ENCODE measurements at places on chromosomes 4 and X. TPM values are rescaled to one million over a fixed set of nuclear protein-coding genes. Genes with fewer than 3 reads are reported as not detected.

- no peak overlapping the region for H3K27ac ChIP-seq
- no peaks in the 10 kb centered on the region for H3K36me3 ChIP-seq
- H3K4me3 ChIP-seq = no peak overlapping the region
- no peak for DNase-seq
- H3K27me3 ChIP-seq = no peaks in the 10 kb centered on the region
- H3K4me1 ChIP-seq = no peaks in the 10 kb centered on the region
These were observed 171.7 kb upstream of the HCCS start for GRCh38 chrX:10939424-10939823.

DNA sequence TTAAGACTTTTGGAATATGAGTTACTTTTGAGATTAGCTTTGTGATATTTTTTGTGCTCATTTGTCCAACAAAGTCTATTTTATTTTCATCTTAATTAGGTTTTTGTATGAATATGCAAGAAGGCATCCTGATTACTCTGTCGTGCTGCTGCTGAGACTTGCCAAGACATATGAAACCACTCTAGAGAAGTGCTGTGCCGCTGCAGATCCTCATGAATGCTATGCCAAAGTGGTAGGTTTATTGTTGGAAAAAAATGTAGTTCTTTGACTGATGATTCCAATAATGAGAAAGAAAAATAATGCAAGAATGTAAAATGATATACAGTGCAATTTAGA is 10.8 kb downstream of the ALB start:
- no peaks in the 10 kb centered on the region for H3K4me1 ChIP-seq
- no peak for DNase-seq
- H3K27me3 ChIP-seq = no peaks in the 10 kb centered on the region
- H3K27ac ChIP-seq = no peak overlapping the region

SYP gene
- 0.82 TPM for total RNA-seq

GRCh38 chrX:25012433-25012735 is 3.4 kb downstream of the ARX start:
- peaks cover 27% of the 10 kb centered on the region for H3K27me3 ChIP-seq
- no peak for DNase-seq
- H3K36me3 ChIP-seq = no peaks in the 10 kb centered on the region
- H3K4me1 ChIP-seq = peaks cover 15% of the 10 kb centered on the region

ZNF157 gene
- total RNA-seq = 1.2 TPM

Data from activated B cell treated with CpG ODN at 0.5 μM for 24 hours (primary cell).